ENCODE measurements at places on chromosomes 2 and 18. TPM values are rescaled to one million over a fixed set of nuclear protein-coding genes. Genes with fewer than 3 reads are reported as not detected.

The CCDC102B gene
- 10.4 TPM for total RNA-seq

The ACVR1C gene
- total RNA-seq = under 0.01 TPM

The SERTAD2 gene
- total RNA-seq = 6.8 TPM

The SPC25 gene
- total RNA-seq = 2.9 TPM

The CFAP221 gene
- total RNA-seq = not detected

The SDC1 gene
- total RNA-seq = 68.0 TPM

The RMDN2 gene
- total RNA-seq = 5.8 TPM

The IL36A gene
- not detected for total RNA-seq

The PSMD1 gene
- total RNA-seq = 153 TPM

The ALPI gene
- total RNA-seq = not detected

The TACR1 gene
- not detected for total RNA-seq

GRCh38 chr2:227822416-227823003 lies 8.9 kb downstream of the CCL20 start:
- peak; percentile 27 for DNase-seq

GRCh38 chr2:71640489-71640888 lies 187.1 kb downstream of the DYSF start:
- no peak for DNase-seq

GRCh38 chr2:108855194-108855593 lies 68.6 kb downstream of the CCDC138 start:
- DNase-seq = peak; percentile 7

GRCh38 chr2:207897541-207898353 lies 127.6 kb downstream of the PLEKHM3 start:
- DNase-seq = peak; percentile 21

DNA sequence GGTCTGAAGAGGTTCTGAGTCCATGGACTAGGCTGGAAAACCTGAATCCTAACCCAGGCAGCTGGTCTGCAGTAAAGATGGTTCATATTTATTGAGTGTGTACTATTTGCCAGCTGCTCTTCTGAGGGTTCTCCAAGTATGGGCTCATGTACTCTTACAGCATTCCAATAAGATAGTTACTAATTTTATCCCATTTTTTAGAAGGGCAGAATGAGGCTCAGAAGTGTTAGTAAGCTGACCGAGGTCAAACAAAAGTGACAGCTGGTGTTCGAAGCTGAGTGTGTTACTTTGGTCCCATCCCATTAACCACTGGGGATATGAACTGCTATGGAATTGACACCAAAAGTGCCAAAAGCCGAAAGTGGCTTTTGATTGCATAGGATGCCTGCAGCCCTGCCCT lies 76.9 kb downstream of the CABLES1 start:
- no peak for DNase-seq

DNA sequence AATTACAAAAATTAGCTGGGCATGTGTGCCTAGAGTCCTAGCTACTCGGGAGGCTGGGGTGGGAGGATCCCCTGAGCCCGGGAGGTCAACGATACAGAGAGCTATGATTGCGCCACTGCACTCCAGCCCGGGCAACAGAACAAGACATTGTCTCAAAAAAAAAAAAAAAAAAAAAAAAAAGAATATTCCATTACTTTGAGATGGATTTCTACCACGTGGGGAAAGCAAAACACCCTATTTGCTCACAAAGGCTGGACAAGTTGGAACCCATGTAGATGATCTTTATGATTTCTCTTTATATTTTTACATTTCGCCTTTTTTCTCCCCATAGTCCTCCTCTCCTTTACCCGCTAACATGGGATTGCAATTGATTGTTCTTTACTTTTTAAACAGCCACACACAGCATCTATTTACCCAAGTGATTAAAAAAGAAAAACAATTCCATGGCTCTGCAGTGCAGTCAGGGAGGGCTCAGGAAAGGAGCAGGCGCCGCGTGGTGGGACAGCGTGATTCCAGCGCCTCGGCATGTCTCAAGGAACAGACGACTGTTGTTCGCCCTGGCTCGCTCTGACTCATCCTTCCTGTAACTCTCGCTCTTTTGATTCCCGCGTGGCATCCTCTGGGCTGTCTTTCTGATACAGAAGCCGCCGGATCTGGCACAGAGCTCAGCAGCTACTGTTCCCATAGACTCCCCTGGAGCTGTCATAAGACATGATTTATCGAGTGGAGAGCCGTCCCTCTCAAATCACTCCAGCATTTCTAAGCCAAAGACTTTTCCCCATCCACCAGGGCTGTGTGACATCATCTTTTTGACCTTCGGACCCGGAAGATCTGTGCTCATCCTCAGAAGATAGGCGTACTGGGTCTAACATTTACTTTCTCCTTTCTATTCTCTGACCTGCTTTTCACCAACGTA lies 230.4 kb upstream of the AGAP1 start:
- DNase-seq = peak; percentile 93

DNA sequence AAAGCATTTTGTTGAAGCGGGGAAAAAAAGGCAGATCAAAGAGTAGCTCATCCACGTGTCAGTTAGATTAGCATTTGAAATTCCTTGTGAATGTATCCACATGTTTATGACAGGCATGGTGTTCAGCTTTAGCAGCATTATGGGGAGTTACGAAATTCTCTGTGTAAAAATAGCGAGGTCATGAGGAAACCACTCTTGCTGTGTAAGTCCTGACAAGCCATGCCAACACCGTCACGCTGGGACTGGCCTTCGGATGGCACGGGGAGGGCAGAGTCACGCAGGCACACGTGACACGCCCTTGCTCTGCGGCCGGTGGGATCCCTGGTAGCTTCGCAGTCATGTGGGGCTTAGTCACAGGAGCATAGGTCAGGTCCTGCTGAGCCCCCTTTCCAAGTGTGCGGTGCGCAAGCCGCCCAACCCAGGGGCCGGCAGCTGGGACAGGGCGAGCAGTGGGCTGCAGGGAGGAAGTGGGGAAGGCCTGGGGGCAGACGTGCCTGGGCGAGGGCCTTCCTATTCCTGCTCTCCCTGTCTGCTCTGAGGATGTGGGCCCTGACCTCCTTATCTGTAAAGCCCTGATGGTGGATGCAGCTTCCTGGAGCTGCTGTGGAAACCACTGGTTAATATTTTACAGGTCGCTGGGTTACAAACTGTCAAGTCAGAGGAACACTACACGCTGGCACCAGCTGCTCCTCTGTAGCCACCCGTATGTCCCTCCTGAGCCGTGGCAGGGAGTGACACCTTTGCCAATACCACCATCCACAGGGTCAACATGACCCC lies 18.0 kb downstream of the MBP start:
- DNase-seq = peak; percentile 100

GRCh38 chr18:12639990-12640880 lies 17.7 kb downstream of the SPIRE1 start:
- DNase-seq = peak; percentile 83

DNA sequence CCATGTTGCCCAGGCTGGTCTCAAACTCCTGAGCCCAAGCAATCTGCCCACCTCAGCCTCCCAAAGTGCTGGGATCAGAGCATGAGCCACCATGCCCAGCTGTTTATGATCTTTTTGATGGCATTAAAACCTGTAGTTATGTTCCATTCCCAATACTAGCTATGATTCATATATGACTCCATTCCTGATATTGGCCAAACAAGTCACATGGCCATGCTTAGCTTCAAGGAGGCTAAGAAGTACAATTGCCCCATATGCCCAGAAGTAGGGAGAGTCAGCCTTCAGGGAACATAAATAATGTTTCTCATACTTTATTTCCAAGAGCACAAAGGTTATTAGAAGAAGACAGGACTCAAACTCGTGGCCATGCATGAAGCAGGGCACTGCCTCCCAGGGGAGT lies 132.4 kb upstream of the RAB6C start:
- no peak for DNase-seq

DNA sequence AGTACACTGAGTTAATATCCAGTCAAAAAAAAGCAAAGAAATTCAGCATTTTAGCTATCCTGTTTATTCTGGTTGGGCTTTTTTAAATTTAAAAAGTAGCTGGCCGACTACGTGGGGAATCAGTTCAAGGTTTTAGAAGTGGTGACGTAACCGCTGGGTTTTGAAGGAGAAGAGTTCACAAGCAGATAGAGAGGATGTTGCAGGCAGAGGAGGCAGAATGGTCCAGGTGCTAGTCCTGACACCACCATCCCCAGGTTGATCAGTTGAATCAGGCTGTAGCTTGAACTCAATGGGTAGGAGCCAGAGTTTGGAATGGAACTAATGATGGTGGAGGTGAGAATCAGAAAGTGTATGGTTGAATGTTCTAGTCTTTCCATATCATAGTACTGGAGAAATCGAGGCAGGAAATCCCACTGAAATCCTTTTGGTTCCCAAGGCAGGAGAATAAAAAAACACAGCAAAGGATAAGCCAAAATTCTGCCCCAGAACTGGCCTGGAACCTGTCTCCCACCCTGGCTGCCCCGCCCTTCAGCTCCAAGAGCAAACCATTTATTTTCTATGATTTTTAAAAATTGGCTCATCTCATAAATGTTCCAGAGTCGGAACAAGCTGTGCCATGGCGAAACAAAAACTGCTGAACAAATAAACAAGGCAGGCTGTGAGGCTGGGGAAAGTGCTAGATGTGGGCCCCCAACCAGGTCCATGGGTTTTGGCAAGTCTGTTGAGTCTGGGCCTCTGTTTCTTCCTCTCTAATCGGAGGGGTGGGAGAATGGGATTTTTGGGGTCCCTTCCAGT lies 44.0 kb downstream of the SLC4A1AP start:
- DNase-seq = peak; percentile 24

GRCh38 chr2:112692918-112693317 lies 27.9 kb upstream of the NT5DC4 start:
- no peak for DNase-seq

DNA sequence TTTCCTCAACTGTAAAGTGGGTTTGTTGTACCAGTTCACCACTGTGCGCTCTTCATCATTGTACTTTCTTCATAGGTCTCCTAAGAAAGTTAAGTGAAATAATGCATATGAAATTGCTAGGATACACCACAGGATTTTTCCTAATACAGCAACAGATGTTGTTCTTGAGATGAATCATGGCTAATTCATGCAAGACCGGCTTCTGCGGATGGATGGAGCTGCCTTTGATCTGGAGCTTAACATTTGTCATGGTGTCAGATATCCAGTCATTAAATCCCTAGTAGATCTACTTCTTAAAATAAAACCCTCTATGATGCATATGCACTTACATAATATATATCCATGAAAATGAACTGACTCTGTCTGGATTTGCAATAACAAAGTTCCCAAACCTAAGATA lies 114.1 kb downstream of the COL6A3 start:
- peak; percentile 99 for DNase-seq

- DNase-seq = no peak
These were observed 41.1 kb downstream of the TMEM37 start for GRCh38 chr2:119472749-119473148.

DNA sequence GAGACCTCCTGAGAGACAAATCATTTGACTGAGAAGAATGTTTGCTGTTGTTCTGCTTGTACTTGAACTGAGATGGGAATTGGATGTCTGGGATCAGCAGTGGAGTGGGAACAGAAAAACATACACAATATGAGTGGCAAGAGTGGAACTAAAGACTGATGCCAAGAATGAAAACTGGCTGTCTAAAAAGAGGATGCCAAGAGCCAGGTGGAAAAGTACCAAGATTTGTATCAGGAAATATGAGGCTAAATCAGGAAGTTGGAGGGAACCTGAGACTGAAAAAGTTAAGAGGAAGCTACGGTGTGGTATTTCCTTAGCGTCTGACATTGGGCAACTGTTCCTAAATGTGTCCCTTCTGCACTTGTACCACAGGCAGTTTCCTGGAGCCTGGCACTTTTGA lies 440.9 kb upstream of the CELF4 start:
- no peak for DNase-seq

- peak; percentile 52 for DNase-seq
These were observed 26.6 kb upstream of the LANCL1 start for GRCh38 chr2:210503001-210503623.

DNA sequence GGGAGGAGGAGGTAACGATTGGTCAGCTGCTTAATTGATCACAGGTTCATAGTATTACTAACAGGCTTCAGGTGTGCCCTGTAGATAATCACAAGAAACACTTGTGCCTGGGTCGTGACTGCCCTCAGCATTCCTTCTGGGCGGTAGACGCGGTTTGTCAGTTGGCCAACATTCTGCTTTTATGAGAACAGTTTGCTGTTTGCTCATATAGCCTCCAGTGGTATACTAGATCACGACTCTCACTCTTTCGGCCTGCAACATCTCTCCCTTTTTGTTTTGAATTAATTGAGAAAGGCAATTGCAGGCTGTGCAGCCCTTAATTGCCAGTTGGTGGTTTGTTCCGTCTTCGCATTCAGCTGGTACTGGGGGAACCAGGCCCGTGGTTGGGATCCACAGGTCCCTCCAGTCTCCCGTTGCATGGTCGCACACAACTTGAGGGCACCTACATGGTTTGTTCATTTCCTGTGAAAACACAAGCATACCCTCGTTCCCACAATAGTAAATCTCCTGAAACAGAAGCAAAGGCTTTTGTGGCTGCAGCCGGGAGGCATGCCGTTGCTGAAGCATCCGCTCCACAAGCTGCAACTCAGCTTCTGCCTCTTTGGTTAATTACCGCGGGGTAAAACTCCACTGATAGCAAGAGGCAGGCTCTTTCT lies 30.3 kb upstream of the GPR17 start:
- no peak for DNase-seq

GRCh38 chr2:81981585-81981984 lies 1677.0 kb upstream of the LRRTM1 start:
- DNase-seq = no peak

GRCh38 chr18:50399582-50399981 lies 24.7 kb downstream of the SKA1 start:
- no peak for DNase-seq
